ENCODE measurements at places on chromosomes 2 and 18.
A peak's percentile ranks its signal among the peaks of the same experiment; 100 is the strongest.

- no peak for DNase-seq
These were observed 340.0 kb upstream of the MEX3C start for GRCh38 chr18:51537487-51537886.

- no peak for DNase-seq
These were observed 43.9 kb downstream of the MARCHF4 start for GRCh38 chr2:216328347-216328746.

- no peak for DNase-seq
These were observed 195.8 kb downstream of the ZRANB3 start for GRCh38 chr2:135335256-135335655.

DNA sequence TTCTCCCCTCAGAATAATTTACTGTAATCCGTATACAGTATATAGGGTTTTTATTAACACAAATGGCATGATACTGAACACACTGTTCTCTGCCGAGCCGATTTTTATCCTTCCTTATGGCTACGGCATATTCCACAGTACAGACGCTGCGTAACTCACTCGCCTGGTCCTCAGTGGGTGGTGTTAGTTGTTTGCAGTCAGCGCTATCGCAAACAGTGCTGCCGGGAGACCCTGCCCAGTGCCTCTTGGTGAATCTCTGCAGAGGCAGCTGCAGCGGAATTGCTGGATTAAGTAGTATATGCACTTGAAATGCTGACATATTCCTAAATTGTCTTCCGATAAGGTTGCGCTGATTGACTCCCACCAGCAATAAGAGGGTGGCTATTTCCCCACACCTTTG is 73.9 kb downstream of the MARCO start:
- DNase-seq, result no peak

GRCh38 chr2:127626175-127626574 is 19.8 kb upstream of the GPR17 start:
- peak; percentile 42 for DNase-seq

DNA sequence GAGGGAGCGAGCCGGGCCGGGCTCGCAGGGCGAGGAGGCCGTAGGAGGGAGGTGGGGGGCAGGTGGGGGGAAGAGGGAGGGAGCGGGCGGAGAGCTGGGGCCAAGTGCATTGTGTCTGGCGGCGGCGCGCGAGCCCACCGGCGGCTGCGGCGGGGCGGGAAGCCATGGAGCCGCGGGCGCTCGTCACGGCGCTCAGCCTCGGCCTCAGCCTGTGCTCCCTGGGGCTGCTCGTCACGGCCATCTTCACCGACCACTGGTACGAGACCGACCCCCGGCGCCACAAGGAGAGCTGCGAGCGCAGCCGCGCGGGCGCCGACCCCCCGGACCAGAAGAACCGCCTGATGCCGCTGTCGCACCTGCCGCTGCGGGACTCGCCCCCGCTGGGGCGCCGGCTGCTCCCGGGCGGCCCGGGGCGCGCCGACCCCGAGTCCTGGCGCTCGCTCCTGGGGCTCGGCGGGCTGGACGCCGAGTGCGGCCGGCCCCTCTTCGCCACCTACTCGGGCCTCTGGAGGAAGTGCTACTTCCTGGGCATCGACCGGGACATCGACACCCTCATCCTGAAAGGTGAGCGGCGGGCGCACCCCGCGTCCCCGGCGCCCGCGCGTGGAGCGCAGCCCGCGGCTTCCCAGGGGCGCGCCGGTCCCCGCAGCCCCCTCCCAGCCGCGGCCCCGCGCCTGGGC is at the start of gene TMEM178A:
TMEM178A (plus strand) TSS at position 107 of the 680 bp plus-strand sequence; CDS start at position 165, 58 bp downstream.
- no peak for DNase-seq

- DNase-seq, result no peak
These were observed 411.2 kb upstream of the PIK3C3 start for GRCh38 chr18:41543815-41544214.

GRCh38 chr2:16247326-16248122 is 307.2 kb downstream of the MYCN start:
- DNase-seq, result no peak

DNA sequence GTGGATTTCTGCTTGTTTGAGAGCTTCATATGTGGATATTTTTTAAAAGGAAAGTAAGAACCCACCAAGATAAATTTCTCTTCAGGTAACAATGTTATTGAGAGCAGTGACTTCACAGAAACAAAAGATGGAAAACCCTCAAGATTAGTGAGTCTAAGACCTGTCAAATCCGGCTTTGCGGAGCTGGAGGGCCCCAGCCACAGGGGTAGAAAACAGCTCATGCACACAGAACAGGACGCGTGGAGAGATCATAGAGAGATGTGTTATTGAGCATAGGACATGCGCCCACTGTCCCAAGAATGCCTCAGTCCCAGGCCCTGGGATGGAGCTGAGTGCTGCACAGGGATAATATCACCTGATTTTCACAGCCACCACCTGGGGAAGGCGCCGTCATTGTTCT is 21.3 kb downstream of the EDAR start:
- DNase-seq, result no peak

DNA sequence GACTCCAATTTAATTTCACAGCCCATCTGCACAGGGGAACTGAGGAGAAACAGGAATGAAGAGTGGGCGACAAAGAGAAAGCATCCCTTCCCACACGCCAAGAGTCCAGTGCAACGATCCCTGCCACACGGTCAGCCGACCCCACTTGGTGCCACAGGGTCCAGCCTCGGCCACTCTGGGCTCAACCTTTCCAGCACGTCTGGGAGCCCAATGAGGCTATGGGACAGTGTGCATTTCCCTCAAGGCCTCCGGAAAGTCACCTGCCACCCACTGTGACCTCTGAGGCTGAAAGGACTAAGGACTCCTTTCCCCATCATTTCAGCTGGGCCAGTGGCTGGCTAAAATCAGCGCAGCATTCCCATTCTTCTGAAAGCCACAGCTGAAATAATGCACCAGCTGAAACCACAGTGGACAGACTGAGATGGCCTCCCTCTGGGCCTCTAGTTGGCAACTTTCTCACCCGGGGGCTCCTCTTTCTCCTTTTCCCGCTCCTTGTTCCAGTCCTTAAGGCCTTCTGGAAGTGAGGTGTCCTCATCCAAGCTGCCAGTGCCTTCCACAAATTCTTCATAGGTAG is 21.2 kb downstream of the TUBB6 start:
- DNase-seq, result peak; percentile 49

DNA sequence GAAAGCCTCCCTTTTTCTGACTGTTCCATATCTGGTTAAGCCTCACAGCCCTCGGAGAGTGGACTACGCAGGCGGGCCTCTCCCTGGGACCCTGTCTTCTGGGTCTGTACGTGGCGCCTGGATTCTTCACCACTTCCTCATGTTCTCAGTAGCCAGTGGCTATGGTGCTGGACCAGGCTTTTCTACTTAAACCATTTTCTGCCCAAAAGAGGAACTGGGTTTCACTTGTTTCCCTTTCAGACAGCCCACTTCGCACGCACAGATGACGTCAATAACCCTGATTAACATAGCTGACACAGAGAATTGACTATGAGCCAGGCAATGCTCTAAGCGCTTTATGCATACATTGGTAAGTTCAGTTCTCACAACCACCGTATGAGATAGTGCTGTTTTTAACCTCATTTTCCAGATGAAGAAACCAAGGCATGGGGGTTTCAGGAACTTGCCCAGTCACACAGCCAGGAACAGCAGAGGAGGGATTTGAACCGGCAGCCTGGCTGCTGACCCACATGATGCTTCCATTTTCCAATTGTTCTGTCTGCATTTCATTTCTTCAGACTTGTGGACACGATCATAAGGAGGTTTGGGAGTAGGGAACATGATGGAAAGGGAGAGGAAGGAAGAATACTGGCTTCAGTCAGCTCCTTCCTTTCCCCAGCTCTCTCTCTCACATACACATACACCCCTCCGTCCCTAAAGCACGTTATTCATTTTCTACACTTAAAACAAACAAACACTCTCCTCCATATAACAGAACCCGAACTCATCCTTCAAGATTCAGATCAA is 41.7 kb downstream of the MYOM1 start:
- peak; percentile 73 for DNase-seq

DNA sequence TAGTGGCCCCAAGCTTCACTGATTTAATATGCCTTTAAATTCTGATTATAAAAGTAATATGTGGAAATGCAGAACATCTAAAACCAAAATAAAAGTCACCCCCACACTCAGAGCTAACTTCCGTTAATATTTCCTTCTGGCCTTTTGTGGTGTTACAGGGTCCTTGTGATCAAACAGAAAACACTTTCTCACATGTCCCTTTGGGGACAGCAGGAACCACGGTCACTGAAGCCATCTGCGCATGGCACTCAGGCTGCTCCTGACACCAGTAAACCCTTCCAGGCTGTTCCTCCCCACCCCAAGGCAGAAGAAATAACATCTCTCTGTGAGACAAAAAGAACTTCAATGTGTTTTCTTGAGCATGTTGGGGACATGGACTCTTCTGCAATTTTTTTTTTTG is 25.1 kb upstream of the GPR17 start:
- no peak for DNase-seq

DNA sequence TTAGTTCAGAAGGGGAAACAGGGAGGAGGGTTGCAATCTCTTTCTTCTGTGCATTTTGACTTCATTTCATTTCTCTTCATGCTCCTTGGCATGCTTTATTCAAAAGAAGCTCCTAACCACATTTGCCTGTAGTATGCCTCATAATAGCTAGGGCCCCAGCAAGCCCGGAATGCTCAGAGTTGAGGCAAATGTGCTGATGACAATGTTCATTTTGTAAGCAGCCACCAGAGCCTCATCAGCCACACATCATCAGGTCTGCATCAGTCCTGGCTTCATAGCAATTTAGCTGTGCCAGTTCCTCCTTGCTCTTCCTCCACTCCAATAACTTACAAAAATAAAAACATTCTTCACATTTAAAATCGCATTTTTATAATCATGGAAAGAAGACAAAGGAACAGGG is 65.4 kb upstream of the MMADHC start:
- no peak for DNase-seq

DNA sequence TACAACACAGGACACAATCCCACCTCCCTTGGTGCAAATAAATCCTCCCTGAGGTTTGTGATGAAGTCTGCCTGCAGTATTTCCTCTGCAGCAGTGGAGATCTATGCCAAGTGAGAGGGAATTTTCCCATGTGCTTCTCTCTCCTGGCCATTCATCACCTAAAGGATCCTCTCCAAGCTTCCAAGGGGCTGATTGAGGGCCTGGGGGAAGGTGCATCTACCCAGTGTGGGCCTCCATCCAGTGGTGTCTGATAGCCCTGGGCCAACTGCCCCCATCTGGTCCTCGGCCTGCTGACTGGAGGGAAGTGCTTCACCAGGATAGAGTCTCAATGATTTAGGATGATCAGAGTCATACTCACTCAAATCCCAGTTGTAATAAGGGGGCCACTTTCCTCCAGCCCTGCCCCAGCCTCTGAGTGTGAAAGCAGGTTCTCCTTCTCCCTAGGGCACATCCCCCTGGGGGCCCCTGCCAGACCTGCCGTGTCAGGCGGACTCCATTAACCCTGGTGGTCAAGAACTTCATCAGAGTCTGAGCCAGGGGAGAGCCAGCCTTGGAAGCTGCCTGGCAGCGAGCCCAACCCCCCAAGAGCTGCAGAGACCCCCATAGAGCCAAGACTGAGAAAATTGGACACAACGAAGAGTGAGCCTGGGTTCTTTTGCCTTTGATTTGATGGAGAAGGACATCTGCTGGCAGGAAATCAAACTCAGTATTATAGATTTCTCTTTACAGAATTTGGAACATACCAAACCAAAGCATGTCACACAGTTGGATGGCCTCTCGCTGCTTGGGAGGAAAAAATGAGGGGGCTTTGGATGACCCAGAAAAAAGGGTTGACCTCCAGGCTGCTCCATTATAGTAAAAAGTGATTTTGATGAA is 509.6 kb downstream of the CMPK2 start:
- DNase-seq, result no peak

GRCh38 chr2:128593879-128594650 is 275.4 kb upstream of the HS6ST1 start:
- DNase-seq, result peak; percentile 74

- peak; percentile 88 for DNase-seq
These were observed 40.0 kb upstream of the LAPTM4A start for GRCh38 chr2:20091305-20091991.

GRCh38 chr2:190181123-190181669 is 118.7 kb upstream of the MSTN start:
- no peak for DNase-seq

GRCh38 chr2:9539531-9539930 is 16.1 kb downstream of the ADAM17 start:
- DNase-seq, result no peak

GRCh38 chr18:51666763-51667191 is 469.3 kb upstream of the MEX3C start:
- DNase-seq, result no peak

DNA sequence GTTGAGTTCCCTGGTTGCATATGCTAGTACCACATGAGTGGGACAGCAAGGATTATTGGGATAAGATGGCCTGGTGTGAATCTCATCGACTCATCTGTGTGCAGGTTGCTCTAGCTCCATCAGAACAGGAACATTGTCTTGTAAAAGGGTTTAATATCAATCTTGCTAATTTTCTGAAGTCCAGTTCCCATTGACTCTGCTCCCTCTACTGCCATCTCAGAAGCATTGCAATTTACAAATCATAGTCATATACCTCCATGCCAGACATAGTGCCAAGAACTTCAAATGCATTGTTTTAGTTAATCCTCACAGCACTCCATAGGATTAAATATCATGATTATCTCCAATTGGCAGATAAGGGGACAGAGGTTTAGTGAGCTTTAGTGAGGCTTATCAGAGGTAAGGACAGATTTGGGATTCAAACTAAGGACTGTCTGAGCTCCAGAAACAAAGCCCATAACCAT is 4.8 kb upstream of the STAT4 start:
- DNase-seq, result no peak

DNA sequence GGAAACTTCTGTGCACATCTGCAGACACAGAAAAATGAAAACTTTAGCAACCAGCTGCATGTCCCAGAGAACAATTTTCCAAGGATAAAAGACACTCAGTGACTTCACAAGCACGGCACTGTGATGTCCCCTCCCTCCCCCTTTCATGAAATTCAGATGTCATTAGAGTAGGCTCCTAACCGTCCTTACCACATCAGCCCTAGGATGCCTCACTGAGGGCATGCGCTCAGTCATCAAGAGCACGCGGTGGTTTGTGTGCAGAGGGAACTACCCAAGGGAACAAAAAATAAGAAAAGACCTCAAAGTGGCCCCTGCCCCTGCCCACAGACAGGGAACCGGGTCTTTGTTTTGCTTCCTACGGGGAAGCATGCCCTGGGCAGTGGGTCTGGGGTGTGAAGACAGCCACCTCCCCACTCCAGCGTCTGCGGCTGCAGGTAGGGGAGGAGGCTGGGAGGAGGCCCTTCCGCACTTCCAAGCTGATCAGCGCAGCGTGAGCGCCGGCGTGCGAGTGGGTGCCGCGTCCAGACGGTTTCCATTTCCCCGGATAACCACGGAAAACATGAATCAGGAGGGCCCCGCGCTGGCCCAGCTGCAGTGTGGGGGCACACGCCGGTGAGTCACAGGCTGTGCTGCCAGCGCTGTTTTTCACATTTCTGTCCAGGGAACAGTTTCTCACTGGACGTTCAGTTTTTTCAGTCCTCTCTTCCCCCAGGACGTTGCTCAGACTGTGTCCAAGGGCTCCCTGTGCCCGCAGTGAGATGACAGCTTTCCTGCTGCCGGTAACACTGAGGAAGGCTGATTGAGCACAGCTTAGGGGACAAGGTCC is 70.6 kb downstream of the COPS8 start:
- peak; percentile 88 for DNase-seq

GRCh38 chr2:113114996-113115395 is 12.4 kb upstream of the IL1RN start:
- DNase-seq, result no peak
